ENCODE measurements at places on chromosomes 3 and 15.
A peak's percentile ranks its signal among the peaks of the same experiment; 100 is the strongest.

- no peak for DNase-seq
Observed at GRCh38 chr15:100106732-100107131, 235.0 kb downstream of the ADAMTS17 start.

- DNase-seq = no peak
Observed at GRCh38 chr15:76963596-76963995, 31.3 kb upstream of the PSTPIP1 start.

GRCh38 chr3:133894353-133895207 lies 1.1 kb downstream of the RAB6B start:
- DNase-seq = no peak

DNA sequence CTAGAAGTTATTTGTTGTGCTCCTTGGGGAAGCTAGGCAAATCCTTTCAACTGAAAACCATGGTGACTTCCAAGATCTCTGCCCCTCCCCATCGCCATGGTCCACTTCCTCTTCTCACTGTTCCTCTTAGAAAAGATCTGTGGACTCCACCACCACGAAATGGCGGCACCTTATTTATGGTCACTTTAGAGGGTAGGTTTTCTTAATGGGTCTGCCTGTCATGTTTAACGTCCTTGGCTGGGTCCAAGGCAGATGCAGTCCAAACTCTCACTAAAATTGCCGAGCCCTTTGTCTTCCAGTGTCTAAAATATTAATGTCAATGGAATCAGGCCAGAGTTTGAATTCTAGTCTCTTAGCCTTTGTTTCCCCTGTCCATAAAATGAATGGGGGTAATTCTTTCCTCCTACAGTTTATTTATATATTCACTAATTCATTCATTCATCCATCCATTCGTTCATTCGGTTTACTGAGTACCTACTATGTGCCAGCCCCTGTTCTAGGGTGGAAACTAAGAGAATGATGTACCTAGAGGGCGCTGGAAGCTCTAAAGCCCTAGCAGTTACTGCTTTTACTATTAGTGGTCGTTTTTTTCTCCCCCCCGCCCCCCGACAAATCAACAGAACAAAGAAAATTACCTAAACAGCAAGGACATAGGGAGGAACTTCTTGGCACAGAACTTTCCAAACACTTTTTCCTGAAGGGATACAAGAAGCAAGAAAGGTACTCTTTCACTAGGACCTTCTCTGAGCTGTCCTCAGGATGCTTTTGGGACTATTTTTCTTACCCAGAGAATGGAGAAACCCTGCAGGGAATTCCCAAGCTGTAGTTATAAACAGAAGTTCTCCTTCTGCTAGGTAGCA lies 657 bp downstream of the PATL2 start:
- DNase-seq = no peak

GRCh38 chr3:102017784-102018183 lies 168.5 kb downstream of the NFKBIZ start:
- DNase-seq = no peak

DNA sequence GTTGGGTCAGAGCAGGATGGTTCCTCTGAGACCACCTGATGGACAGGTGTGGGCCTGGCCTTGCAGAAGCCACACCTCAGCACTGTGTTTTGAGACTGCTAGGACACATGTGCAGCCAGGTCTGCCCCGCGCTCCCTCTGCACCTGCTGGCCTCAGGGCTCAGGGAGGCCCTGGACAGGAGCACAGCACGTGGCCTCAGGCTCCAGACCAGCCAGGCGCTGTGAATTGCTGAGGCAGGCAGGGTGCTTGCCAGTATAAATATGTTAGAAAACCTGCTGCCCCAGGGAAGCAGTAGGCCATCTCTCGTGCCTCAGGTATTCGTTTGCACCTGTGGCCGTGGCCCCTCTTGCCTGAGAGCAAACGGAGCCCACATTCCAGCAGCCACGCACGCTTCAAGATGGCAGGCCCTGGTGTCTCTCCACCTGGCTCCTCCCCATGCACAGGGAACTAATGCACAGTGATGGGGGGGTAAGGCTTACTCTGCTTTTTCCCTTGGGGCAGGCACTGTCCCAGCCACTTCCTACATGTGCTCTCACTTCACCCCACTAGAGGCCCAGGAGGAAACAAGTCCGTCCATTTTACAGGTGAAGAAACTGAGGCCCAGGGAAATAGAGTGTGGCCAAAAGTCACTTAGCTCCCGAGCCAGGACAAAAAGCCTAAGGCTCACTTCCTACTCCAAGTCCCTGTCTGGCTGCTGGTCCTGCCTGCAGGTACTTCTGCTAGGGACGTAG lies 20.4 kb downstream of the SEC61A1 start:
- DNase-seq = no peak

DNA sequence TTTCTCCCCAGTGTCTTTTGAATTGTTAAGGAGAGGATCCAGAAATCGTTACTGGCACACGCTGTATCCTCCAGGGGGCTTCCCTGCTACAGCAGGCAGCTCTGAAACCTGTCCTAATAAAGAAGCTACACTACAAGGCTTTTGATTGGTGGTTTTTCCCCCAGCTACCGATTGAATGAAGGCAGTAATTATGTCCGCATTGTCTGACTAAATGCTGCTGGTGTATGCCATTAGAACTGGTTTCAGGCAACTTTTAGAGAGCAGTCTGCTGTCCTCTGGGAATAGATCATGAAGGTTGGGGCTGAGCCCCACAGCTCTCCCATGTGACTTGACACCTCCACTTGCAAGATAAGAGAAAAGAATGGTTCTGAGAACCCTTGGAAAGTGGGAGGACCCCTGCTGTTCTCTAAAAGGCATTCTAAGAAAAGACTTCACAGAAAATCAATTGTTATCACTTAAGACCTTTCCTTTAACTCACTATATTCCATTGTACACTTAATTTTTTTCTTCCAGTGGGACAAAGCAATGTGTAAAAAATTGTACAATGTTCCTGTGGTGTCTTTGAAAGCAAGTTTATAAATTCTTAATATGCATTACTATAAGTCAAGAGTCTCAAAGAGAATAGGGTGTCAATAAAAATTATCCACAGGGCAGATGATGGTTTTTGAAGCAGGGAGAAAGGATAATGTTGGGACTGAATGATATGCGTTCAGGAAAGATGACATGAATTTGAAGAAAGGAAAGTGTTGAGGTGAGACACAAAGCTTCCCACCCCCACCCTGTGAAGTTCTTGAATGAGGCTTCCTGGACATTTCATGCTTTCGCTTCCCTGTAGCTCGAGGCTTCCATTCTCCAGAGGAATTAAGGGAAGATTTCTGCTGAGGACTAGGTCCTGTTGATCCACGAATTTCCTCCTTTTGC lies 53.0 kb upstream of the DAZL start:
- DNase-seq = no peak

DNA sequence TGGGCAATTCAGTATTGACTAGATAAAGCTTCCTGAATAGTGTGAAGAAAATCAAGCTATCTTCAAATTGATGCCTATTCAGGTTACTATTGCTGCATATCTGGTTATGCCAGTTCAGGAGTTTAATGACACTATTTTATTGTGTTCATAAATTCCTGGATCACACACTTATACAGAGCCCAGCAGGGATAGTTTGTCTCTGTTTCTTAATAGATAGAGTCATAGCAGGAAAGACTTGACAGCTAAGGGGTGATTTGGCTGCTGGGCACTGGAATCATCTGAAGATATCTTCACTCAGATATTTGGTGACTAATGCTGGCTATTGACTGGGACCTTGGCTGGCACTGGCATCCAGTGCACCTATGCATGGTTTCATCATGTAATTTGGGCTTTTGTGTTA lies 187.8 kb downstream of the PYDC2 start:
- no peak for DNase-seq

DNA sequence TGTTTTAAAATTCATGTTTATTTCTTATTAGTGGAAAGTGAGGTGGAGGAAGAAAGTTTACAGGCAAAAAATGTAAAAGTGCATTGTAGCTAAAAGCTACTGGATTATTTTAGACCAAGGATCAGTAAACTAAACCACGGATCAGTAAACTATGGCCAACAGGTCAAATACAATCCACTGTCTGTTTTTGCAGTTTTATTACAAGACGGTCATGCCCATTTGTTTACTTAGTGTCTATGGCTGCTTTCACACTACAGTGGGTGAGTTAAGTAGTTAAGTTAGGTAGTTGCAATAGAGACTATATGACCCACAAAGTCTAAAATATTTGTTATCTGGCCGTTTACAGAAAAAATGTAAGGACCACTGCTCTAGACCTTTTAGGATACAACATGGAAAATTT lies 82.0 kb downstream of the NR2E3 start:
- no peak for DNase-seq

DNA sequence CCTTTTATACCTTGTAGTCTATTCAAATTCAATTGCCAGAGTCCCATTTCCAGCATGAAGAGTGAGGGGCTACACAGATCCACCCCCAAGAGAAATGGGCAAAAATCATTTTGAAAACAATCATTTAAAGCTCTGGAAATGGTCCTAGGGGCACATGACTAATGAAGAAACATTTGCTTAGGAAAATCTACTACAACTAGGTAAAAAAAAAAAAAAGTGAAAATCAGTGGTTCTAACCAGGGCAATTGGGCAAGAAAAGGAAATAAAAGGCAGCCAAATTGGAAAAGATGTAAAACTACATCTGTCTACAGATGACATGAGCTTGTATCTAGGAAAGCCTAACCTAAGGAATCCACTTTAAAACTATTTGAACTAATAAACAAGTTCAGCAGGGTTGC lies 9.4 kb downstream of the IMPG2 start:
- DNase-seq = no peak

GRCh38 chr15:49900006-49900902 lies 218.8 kb downstream of the ATP8B4 start:
- DNase-seq = peak; percentile 68

DNA sequence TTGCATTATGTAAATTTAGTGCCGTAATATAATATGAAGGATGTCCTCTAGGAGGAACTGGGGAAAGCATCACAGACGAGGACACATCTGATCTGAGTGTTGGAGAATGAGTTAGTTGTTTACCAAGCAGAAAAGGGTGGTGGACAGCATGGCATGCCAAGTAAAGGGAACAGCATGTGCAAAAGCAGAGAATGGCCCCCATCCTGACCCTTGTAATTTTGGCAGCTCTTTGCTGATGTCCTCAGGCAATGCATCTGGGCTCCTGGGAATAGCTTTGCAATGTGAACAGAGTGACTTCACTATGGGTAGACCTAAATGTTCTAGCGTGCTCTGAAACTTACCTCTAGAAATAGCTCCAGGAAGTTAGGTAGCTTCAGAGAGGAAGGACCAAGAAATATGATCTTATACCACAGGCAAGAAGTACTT lies 263.3 kb downstream of the LPP start:
- peak; percentile 45 for DNase-seq

DNA sequence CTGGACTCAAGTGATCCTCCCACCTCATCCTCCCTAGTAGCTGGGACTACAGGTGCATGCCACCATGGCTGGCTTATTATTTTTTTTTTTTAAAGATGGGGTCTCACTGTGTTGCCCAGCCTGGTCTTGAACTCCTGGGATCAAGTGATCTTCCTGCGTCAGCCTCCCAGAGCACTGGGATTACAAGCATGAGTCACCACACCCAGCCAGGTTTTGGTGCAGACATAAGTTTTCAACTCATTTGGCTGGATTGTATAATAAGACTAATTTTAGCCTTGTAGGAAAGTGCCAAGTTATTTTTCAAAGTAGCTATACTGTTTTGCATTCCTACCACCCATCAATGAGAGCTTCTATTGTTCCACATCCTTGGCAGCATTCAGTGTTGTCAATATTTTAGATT lies 32.1 kb downstream of the BUB1B start:
- peak; percentile 56 for DNase-seq

GRCh38 chr3:86990734-86991481 lies at the start of gene VGLL3:
Gene VGLL3 (minus strand): TSS chr3:86991149. CDS start chr3:86990743, 406 bp downstream.
- DNase-seq = peak; percentile 97

GRCh38 chr15:99168601-99169580 lies 64.0 kb downstream of the SYNM start:
- no peak for DNase-seq

- DNase-seq = peak; percentile 85
Observed at GRCh38 chr15:90071220-90071807, 31.0 kb downstream of the IDH2 start.

- DNase-seq = no peak
Observed at GRCh38 chr3:136351905-136352304, 101.8 kb downstream of the PCCB start.

- peak; percentile 95 for DNase-seq
Observed at GRCh38 chr15:99719096-99719541, 14.1 kb downstream of the LYSMD4 start.

DNA sequence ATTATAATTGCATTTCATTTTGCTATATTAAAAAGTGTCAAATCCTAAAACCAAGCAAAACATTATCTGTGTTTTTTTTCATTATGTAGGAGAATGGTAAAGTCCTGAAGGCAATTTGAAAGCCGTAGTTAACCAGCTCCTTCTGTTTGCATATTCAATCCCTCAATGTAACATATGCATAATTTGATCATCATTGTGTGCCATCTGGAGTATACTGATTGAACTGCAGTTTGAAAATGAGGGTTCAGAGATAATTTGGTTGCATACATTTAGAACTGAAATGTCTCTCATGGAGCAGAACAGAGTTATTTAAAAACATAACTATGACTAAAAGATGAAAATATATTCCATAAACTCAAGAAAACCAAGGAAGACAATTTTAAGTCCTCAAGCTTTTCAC lies 518.6 kb downstream of the GBE1 start:
- DNase-seq = peak; percentile 31

GRCh38 chr15:89101302-89102193 lies 13.3 kb downstream of the ABHD2 start:
- peak; percentile 99 for DNase-seq

GRCh38 chr3:71241981-71242560 lies 341.5 kb downstream of the FOXP1 start:
- no peak for DNase-seq

GRCh38 chr3:169152319-169152718 lies 511.2 kb downstream of the MECOM start:
- DNase-seq = no peak

DNA sequence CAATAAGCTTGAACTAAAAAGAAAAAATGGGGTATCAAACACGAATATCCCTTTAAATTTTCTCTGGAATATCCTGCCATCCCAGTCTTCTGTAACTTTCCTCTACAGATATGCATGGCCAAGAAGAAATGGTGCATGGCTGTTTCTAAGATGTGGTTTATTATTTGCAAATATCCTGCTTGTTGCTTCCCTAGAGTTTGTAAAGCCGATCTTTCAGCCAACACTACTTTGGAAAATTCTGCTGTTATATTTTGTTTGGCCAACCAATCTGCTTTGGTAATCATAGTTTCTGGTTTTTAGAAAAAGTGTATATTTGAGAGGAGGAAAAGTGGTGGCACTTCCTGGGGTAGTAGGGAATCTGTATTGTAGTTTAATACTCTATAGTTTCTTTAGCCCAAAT lies 13.9 kb downstream of the PHLDB2 start:
- DNase-seq = no peak

GRCh38 chr3:8423307-8423706 lies 78.3 kb upstream of the LMCD1 start:
- DNase-seq = no peak

Data from iris pigment epithelial cell (primary cell).